Adipocyte (in vitro differentiated cells): ENCODE measurements at places on chromosomes 16 and 17.
A peak's percentile ranks its signal among the peaks of the same experiment; 100 is the strongest.

DNA sequence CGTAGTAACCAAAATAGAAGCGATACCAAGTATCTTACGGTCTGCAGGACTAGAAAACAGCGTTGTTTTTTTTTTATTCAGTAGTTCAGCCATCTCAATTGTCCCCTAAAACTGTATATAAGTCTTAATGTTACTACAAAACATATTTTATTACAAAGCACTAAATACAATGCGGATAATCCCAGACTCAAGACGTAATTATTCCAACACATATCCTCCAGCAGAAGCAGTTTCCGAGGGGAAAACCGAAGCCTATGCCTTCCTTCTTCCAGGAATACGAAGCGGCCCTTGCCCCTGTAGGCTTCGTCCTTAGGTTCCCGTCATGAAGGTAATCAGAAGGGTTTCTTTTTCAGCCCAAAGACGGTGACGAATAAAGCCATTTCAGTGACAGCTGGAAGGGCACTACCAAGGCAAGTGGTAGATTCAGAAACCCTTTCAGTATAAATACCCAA lies 2.3 kb downstream of the TMEM107 start:
- DNase-seq, result no peak

DNA sequence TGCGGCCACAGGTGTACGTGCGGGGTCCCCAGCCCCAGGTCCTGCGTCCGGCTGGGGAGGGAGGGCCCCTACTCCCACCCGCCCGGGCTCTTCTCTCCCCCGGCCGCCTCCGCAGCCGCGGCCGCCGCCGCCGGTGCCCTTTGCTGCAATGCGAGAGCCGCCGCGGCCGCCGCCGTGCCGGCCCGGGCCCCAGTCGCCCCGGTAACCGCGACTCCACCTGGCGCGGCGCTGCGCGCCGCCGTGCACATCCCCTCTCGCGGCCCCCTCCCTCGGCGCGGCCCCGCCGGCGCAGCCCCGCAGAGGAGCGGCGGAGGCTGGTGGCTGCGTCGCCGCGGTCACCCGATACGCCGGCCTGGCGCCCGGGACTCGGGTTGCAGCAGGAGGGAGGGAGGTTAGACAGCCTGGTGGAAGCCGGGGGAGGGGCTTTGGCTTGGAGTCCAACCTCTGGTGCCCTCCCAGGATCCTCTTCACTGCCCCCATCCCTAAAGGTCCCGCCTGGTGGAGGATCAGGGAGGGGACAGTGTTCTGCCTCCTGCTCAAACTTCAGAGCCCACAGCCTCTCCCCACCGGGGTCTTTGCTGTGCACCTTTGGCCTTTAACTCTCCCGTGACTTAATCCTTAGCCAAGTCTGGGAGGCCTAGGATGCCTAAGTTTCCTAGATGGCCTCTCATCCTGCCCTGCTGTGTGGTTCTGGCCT lies 32.9 kb downstream of the SRCIN1 start:
- peak; percentile 44 for DNase-seq

GRCh38 chr16:2148714-2149629 lies 547 bp downstream of the RAB26 start:
- peak; percentile 30 for DNase-seq

DNA sequence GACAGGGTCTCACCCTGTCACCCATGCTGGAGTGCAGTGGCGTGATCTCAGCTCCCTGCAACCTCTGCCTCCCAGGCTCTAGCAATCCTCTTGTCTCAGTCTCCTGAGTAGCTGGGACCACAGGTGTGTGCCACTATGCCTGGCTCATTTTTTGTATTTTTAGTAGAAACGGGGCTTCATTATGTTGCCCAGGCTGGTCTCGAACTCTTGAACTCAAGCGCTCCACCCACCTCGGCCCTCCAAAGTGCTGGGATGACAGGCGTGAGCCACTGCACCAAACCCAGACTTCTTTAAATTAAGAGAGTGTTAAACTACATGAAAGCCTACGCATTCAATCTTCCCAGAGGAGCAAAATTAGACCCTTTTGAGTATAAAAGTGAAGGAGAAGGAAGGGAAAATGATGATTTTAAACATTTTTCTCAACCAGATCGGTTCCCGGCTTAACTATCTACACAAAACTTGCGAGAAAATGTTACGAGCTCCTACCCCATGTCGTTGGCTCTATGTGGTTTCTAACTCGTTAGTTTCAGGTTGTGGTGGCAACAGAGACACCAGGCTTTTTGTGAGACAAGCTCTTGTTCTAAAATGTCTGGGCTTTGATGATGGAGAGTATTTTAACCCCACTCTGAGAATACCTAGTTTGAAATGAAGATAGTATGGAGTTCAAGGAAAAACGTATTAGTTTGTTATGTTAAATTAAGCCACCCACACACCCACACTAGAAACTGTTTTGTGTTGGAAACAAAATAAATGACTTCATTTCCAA lies 26.3 kb downstream of the STAT5B start:
- no peak for DNase-seq

DNA sequence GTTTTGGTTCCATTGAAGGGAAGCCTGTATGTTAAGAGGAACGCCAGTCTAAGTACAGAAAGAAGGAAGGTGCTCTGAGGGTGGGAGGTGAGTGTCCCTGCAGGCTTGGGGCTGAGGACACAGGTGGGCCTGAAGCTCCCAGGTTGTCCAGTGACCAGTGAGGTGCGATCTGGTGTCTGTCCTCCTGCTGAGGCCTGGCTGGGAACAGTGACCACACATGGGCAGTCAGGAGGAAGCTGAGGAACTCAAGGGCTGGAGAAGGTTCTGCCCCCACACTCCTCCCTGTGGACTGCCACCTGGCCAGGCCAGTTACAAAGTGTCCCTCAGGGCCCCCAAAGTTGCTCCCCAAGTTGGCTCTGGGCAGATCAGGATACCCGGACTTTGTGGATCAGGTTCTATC lies 102.1 kb downstream of the N4BP1 start:
- DNase-seq, result no peak

GRCh38 chr17:75388476-75389030 lies 16.9 kb downstream of the GRB2 start:
- DNase-seq, result no peak

DNA sequence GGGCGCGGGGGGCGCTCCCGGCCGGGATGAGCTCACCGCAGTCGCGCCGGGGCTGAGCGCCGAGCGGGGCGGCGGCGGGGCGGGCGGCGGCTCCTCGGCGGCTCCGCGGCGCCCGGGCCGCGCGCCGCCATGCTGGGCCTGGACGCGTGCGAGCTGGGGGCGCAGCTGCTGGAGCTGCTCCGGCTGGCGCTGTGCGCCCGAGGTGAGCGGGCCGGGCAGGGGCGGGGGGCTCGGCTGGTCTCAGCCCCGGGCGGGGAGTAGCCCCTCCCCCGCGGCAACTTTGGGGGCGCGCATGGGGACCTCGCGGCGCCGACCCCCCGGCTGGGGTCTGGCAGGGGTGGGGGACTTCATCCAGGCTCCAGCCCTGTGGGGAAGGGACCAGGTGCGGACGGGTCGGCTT lies at the start of gene ARHGDIG:
Gene ARHGDIG (plus strand): TSS at position 40 of the 400 bp plus-strand sequence. CDS start 90 bp downstream, at position 130.
- DNase-seq, result peak; percentile 56
